ENCODE measurements at places on chromosomes 7 and 10. TPM values are rescaled to one million over a fixed set of nuclear protein-coding genes. Genes with fewer than 3 reads are reported as not detected.
A peak's percentile ranks its signal among the peaks of the same experiment; 100 is the strongest.

DNA sequence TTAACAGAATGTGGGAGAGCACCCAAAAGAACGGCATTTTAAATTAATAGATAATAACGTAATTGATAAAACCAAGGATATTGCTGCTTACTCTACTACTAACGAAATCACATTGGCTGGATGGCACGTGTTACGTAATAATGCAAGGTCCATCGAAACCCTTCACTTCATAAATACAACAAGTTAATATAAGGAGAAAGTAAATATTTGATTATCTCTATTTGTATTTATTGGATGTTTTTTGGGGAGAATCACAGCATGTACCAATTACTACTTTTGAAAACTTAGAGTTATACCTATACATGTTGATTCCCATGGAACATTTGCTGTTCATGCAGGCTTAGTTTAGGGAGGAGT, 1.6 kb downstream of the PRKG1 start:
- peak; percentile 48 for DNase-seq

Gene FEZF1
- not detected for total RNA-seq

DNA sequence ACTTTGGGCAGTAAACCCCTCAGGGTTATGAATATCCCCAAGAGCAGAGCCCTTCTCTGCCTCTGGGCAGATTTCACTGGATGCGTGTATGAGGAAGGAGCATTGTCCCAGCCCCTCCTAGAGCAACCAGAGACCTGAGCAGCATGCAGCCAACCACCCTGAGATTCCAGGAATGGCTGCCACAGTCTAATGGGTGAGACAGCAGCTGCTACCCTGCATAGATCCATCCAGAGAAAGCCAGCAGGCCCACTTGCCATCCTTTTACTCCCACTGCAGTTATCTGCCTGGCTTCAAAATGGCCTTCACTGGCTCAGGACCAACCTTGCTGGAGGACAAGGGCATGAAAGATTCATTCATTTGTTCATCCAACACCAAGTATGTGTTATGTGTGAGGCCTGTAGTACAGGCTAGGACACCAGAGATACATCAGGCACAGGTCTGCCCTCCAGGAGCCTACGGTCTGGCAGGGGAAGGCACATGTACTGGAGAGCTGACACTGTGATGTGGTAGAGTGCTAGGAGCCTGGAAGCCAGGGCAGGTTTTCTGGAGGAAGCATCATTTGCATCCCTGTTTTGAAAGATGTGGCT, 26.2 kb upstream of the C10orf105 start:
- no peak for DNase-seq

DNA sequence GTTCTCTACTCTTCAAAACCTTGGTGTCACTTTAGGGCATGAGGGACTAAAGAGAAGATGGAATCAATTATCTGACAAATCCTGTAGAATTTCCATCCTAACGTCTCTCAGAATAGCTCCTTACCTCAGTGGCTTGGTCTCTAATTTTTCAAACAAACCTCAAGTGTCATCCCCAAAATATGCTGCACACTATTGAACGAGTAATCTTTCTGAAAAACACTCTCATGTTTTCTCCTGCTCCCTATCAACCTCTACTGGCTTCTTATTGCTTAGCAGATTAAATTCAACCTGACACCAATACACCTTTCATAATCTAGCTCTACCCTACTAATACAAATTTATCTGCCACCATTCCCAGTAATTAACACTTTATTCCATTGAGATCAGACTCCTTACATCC, 8.5 kb downstream of the CNOT4 start:
- no peak for DNase-seq

Gene SLC35G1
- 5.4 TPM for total RNA-seq

DNA sequence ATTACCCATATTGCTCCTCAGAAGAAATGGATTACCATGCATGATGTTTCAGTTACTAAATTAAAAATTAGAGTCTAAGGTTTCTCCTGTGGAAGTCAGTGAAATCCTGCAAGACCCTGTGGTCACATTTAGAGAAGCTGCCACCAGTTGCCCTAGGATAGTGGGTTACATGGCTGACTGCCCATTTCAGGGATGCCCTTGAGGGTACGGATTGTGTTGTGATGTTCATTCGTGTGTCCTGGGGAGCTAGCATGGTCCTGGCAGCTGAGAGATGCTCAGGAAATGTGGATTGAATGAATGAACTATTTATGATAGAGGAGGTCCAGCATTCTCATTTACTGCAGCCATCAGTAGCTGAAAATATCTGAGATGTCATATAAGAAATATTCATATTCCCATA, 55.1 kb downstream of the TMEM178B start:
- DNase-seq, result no peak

GRCh38 chr10:93819520-93819919, 61.8 kb downstream of the LGI1 start:
- no peak for DNase-seq

DNA sequence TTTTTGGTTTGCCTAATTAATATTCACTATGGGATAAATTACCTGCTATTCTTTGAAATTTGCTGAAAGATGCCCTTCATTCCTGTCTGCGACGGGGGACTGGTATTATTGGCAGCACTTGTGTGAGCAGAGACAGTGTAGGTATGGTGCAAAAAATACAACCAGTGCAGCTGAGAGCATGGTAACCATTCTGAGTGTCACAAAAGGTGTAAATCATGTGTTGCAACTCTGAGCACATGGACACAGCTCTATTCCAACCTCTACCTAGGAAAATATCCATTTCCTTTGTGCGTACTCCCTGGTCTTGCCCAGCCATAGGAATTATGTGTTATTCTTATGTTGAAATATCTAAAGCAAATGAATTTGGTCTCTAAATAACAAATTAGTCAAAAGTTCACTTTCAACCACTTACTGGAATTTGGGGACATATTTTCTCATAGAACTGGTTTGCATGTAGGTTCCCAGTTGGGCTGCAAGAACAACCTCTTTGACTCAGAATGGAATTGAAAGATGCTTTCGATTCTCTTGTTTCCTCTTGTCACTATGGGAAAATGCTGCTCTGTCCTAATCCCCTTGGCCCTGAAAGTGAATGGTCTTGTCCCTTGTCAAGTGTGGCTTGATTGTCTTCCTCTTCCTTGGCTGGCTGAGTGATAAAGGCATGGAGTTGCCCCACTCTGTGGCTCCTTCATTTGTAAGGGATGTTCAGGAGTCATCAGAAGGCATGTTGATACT, 57.0 kb downstream of the CELF2 start:
- no peak for DNase-seq

Gene LRIT1
- total RNA-seq, result not detected

Gene BLNK
- 0.36 TPM for total RNA-seq

Gene PPP1R3C
- 73.4 TPM for total RNA-seq

DNA sequence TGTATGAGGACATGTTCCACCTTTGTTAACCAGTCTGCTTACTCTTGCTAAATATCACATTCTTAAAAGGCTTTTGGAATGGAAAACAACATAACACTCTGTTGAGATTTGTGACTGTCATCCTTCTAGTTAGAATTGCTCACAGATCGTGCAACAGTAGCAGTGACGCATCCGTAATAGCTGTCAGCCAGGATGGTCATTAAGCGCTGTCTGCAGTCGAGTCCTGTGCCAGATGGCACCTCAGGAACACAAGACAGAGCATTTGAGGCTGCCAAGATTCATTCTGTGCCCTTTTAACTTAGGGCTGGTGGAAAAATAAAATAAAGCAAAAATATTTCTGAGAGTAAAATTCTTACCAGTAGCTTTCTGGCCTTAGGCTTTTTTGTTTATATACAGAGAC, 348.6 kb downstream of the ANKRD7 start:
- no peak for DNase-seq

- no peak for DNase-seq
Measured at GRCh38 chr7:120931243-120931642, 19.3 kb upstream of the ING3 start.

GRCh38 chr7:140042386-140042670, 20.4 kb downstream of the PARP12 start:
- DNase-seq, result no peak

DNA sequence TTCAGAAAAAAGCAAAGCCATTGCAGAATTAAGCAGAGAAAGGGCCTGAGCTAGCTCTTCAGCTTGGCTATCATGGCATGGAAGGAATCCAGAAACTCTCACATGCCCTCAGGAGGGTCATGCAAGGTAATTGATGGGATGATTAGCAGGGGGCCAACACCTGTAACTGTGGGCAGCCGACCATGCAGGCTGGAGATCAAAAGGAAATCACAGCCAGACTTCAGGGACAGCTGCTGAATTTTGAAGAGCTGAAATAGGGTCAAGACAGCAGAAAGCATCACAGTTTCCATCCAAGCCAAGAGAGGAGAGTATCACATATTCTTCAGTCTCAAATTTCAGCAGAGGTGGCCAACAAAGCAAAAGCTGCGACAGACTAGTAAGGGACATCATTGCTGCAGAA, 239.6 kb upstream of the STEAP1 start:
- DNase-seq, result no peak

Gene MMD2
- total RNA-seq, result not detected

Gene TRPV5
- not detected for total RNA-seq

DNA sequence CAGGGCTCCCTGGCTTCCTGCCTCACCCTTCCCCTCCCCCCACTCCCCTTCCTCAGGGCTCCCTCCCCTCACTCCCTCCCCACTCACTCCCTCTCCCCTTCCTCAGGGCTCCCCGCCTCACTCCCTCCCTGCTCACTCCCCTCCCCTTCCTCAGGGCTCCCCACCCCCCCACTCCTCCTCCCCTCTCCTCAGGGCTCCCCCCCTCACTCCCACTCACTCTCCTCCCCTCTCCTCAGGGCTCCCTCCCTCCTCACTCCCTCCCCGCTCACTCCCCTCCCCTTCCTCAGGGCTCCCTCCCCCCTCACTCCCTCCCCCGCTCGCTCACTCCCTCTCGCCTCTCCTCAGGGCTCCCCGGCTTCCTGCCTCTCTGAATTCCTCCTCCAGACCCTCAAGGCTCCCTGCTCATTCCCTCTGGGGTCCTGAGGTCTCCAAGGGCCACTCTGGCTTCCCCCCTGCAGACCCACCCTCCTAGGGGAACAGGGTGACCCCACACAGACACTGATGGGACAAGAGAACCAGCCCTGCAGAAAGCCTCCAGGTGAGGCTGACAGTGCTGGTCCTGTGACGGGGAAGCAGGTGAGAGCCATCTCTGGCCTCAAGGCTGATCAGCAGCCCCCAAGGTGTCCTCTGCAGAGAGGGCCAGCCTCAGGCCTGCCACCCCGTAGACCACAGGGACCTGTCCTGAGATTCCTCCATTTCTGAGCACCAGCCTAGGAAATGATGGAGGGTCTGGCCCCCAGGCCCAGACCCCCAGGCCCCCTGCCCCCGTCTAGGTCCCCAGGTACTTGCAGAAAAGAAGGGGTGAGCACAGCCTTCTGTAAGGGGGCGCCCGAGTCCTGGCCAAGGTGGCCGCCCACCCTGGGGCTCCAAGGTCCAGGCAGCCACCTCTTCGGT, 47.2 kb downstream of the PWWP2B start:
- DNase-seq, result no peak

- DNase-seq, result no peak
Measured at GRCh38 chr10:78929541-78929940, 139.2 kb upstream of the ZMIZ1 start.

DNA sequence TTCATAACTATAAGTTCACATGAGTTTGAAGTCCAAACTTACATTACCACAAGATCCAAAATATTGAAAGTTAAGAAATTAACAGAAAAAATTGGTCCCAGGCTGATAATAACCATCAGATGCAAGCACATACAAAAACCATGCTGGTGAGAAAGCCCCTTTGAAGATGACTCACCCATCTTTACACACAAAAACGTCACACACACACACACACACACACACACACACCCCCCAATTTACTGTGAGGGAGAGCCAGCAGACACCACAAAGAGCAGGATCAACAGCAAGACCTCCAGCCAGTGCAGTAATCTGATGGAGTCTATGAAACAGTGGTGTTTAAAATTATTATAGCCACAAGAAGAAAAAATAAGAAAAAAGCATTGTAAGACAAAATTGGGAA, 50.1 kb upstream of the DRGX start:
- DNase-seq, result no peak

DNA sequence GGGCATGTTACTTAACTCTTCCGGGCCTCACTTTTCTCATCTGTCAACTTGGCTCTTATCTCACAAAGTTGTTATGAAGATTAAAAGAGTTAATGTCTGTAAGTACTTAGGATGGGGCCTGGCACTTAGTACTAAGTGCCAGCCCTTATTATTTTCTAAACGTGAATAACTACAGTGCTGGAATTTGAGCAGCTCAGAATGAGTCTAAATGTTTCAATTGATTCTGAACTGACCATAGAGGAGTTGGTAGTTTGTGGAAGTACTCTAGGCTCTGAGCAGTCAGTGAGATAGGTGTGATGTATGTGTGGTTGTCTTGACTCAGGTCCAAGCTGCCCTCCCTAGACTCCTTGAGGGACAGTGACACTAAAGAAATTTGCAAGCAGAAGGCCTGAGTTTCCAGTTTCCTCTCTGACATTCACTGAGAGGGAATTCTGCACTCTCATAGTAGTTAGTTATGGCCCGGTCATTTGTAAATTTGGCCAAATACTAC, 18.5 kb upstream of the JAZF1 start:
- DNase-seq, result no peak

GRCh38 chr7:98399890-98400541, 874 bp downstream of the BAIAP2L1 start:
- DNase-seq, result no peak

- no peak for DNase-seq
Measured at GRCh38 chr7:43247757-43248156, 135.3 kb downstream of the HECW1 start.

Gene ZNF518A
- total RNA-seq, result 15.6 TPM

DNA sequence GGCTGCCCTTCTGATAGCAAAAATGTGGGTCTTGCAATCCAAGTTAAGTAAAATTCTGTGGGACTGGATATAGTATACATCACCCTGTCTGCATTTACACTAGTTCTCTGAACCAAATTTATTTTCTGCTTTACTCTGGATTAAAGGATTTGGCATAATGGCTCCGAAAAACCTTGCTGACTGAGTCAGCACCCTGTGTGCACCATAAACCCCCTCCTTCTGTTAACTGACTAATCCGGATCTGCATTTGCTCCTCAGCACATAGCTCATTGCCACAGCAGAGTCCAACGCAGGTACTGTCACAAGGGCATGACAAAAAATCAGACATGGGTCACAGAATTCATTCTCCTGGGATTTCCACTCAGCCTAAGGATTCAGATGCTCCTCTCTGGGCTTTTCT, 1.3 kb downstream of the OR2A5 start:
- DNase-seq, result no peak

Gene SKIDA1
- total RNA-seq, result 0.29 TPM

DNA sequence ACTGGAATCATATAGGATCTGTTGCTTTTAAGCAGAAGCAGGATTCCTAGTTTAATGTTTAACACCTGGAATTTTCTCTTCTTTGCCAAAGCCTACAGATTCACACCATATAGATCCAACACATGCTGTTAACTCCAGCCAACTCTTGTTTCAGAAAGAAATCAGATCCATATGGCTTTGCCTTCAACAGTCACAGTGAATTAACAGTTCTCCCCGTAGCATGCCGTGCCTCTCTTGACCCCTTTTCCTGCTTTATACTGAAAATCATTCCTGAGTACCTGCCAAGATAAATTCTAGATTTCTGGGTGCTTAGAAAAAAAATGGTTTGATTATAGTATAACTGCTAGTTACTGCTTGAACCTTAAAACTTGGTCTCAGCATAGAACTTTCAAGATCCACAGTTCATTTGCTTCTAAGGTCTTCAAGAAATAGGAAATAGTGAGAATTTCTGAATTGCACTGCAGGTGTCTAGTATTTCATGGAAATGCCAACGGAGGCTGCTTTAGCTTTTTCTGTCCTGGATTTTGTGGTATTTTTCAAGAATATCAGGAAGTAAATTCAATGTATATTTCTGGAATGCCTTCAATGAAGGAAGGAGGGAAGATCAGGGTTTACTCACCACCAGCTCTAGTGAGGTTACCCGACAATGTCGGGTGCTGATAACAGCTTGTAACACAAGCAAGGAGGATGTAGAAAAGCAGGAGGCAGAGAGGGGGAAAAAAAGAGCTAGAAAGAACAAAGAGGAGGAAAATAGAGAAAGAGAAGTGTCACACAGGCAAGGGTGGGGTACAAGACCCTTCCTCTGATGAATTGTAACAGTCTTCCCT, 6.6 kb downstream of the AASS start:
- DNase-seq, result no peak

Data from osteoblast (primary cell).